ENCODE measurements at places on chromosomes 6 and 20. TPM values are rescaled to one million over a fixed set of nuclear protein-coding genes. Genes with fewer than 3 reads are reported as not detected.
A peak's percentile ranks its signal among the peaks of the same experiment; 100 is the strongest.

DNA sequence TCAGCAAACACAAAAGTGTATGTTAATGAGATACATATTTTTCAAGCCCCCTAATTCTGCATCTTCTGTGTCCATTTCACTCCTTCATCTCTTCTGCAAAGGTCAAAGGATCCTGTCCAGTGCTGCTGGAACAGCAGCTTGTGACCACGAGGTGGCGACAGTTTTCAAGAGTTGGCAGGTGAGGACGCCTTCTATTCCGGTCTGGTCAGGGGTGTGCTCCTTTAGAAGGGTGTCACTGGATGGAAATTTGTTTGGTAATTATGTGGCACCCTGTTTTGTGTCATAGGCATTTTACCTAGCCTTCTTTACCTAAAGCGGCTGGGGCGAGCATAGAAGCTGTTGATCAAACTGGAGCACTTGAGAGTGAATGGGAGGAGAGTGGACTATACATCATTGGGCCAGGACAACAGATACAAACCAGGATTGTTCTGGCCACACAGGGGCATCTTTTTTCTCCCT lies 32.9 kb upstream of the ERVFRD-1 start:
- peak; percentile 37 for DNase-seq

DNA sequence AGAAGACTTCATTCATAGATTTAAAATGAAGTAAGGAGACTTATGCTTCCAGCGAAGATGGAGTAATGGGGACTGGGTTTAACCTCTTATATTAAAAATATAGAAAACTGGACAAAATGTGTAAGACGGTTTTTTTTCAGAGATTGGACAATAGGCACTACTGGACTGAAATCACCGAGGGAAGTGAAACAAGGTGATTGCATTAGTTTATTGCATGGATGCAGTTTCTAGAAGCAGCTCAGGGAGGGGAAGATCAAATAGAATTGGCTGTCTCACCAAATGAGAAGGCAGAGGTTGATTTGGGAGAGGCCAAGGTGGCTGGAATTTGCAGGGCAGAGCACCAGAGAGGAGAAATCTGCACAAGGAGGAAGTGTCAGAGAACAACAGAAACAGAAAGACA lies 162.6 kb downstream of the DNAH8 start:
- DNase-seq: no peak

DNA sequence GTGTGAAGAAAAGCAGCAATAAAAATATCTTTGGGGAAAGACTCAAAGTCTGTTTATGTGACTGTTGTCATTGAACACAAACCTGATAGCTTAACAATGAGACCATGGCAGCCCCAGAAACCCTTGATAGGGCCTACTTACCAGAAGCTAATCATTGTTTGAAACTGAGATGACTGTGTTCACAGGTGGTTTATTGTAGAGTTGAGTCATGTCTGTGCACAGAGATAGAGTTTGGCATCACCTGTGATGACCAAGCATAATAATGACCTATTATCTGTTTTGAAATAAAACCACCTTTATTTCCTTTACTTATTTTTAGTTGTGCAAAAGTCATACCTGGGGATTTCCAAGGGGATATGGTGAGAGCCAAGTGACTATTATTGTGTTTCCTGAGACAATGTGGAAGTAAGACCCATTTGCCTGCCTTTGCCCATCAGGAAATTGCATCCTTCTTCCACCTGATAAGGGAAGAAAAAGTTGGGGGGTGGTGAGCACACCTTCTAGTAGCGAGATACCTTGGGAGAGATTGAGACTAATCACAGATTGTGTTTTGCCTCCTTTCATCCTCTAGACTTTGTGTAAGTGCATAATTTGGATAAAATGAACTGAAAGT lies 456.9 kb upstream of the JAG1 start:
- peak; percentile 91 for DNase-seq

- DNase-seq: no peak
These were observed 4.8 kb downstream of the OSBPL2 start for GRCh38 chr20:62243106-62243505.

Gene TRIM31
- total RNA-seq: 0.04 TPM

DNA sequence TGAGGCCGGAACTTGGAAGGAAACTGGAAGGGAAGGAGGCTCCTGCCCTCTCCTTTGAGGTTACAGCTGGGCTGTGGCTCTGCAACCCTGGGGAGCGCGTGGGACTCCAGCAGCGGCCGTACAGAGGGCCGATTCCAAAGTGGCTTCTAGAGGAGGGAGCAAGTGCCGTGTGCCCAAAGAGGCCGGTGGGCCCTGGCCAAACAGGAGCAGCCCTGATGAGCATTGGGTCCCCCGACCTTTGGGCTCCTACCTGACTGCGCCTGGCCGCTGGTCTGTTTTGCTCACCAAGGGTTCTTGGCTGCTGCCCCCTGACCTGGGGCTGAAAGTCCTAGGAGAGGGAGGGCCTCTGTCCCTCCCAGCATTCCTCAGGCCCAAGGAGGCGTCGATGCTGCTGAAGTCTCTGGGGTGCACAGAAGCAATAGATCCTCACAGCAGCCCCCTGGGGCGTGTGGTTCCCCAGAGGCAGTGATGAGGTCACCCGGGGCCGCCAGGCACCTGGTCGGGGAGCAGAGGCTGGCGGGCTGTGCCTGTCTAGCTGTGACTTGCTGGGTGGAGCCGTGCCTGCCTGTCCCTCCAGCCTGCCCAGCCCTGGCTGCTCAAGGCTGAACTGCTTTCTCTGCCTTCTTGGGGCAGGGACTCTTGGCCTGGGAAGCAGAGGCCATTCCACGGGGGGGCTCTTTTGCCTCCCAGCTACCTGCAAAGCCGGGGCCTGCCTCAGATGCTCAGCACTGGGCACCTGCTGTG lies 9.8 kb downstream of the RBM38 start:
- DNase-seq: no peak

DNA sequence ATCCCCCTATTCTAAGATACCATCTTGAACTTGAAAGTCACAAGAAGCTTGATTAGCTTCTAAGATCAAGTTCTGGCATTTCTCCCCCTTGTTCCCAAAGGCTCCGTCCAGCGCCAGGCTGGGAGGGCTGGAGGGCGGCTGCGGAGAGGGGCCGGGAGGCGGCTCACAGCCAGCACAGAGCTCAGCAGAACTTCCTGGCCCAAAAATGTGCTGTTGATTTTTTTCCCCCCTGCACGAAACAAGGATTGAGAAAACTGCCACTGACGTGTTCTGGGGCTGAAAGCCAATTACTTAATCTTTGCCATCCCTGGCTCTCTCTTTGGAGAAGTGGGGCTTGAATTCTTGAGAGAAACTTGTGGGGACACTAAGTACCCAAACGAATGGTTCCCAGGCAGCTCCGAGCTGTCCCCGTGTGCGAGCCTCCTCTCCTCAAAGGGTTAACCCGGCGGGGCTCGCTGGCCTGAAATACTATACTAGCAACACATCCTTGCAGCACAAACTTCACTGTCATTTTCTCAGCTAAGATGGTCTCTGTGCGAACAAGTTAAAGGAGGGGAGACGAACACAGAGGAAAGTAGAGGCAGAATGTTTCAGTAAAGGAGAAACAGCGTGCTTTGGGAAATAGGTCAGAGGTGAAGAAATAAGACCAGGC lies 452 bp downstream of the TRAF3IP2 start:
- DNase-seq: no peak

- DNase-seq: peak; percentile 34
These were observed 178.6 kb upstream of the MAP3K7 start for GRCh38 chr6:90765491-90765890.

DNA sequence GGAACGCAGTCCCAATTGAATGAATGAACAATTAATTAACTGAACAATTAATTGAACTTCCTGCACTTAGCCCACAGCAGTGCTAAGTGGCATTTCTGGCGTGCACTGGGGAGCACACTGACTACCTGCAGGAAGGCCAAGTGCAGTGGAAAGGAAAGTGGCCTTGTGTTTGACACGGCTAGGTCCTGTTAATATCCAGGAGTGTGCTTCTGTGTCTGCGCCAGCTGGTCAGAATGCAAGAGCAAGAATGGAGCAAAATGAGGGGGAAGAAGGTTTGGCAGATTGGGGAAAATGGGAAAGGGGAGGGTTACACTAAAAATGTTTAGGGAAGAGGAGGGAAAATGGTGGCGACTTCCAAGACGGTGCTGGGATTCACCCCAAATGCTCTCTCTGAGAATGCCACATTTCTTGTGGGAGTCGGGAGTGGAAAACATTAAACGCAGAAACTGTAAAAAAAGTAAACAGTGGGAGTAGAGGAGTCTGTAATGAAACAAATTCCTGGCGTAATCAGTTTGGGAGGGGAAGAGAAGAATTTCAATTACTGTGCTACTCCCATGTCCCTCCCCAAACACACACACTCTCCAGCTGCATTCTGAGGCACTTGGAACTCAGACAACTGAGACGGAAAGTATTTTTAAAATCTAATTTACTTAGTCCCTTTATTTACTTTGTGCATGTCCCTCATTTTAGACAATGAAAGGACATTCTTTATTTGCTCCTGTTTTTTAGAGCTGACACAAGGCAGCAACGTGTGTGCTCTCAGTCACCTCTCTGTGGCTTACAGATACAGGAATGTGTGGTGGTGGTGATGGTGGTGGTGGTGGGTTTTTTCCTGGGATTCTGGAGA lies 64.1 kb downstream of the CLIC5 start:
- no peak for DNase-seq

DNA sequence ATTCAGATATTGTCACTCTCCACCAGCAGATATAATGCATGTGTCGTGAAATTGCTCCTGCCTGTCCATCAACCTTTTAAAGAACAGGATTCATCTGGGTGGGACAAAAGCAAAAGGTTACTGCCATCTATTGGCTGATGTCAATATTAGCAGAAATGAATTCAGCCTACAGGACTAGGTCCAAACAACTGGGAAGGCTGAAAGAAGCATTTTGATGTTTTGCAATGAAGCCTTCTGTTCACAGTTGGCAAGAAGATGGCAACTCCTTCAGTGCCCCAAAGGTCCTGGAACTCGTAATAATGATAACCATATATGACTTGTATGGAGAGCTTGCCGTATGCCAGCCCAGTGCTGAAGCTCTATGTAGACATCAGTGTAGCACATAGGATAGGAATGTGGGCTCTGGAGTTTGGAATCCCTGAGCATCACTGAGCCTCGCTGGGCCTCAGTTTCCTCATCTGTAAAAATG lies 7.5 kb downstream of the BCAS1 start:
- DNase-seq: peak; percentile 19

GRCh38 chr20:51365670-51366069 lies 176.8 kb downstream of the NFATC2 start:
- DNase-seq: peak; percentile 85

GRCh38 chr6:9431945-9432344 lies 982.9 kb downstream of the TFAP2A start:
- no peak for DNase-seq

DNA sequence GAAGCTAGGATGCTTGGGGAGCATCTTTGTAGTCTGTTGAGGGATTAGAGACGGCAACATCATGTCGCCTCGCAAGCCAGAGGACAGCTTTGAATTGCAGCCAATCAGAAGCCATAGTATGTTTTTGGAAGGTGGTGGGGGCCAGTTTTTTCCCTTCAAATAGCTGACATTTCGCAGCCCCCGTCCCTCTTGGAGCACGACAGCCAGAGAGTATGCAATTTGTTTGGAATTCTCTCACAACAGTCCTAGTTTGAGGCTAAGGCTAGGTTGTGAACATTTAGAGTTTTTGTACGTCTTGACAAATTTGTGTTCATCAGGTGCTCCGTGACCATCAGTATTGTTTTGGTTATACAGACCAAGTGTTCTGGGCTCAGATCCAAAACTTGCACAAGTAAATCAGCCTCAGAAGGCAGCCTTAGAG lies 83.3 kb downstream of the PLCB1 start:
- DNase-seq: no peak

DNA sequence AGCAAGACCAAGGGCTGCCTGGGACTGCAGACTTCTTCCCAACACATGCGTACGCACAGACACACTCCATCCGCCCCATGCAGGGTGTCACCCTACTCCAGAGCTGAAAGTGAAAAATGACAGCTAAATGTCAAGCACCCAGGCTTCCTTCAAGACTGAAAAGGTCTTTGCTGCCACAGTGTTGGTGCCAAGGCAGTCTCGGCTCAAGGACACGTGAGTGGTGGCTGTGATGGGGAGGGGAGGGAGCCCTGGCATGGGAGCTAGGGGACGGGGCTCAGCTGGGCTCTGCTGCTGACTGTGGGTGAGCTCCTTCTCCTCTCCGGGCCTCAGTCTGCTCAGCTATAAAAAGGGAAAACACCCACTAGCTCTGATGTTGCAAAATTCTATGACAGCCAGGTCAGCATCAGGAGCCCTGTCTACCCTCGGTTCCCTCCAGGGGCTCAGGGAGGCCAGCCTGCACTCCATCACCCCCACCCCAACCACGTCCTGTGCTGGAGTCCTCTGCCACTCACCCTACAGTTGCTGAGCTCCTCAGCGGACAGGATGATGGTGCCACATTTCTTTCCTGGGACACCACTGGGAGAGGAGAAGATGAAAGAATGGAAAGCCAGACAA lies 47.6 kb downstream of the CPNE5 start:
- DNase-seq: no peak

GRCh38 chr20:59204165-59204894 lies 40.7 kb downstream of the ZNF831 start:
- DNase-seq: no peak

DNA sequence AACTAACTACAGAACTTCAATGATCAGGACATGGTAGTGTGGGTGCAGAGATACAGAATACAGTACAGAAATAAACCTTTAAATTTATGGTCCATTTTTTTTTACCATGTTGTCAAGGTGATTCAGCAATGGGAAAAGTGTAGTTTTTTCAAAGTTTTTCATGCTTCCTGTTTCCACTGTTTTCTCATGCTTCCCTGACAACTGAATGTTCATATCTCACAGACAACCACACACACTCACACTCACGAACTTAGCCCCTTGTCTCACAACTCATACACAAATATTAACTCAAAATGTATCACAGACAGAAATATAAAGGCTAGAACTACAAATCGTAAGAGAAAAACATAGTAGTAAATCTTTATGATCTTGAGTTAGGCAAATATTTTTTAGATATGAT lies 232.6 kb upstream of the CDYL start:
- no peak for DNase-seq

Gene MMP24
- total RNA-seq: 0.03 TPM

DNA sequence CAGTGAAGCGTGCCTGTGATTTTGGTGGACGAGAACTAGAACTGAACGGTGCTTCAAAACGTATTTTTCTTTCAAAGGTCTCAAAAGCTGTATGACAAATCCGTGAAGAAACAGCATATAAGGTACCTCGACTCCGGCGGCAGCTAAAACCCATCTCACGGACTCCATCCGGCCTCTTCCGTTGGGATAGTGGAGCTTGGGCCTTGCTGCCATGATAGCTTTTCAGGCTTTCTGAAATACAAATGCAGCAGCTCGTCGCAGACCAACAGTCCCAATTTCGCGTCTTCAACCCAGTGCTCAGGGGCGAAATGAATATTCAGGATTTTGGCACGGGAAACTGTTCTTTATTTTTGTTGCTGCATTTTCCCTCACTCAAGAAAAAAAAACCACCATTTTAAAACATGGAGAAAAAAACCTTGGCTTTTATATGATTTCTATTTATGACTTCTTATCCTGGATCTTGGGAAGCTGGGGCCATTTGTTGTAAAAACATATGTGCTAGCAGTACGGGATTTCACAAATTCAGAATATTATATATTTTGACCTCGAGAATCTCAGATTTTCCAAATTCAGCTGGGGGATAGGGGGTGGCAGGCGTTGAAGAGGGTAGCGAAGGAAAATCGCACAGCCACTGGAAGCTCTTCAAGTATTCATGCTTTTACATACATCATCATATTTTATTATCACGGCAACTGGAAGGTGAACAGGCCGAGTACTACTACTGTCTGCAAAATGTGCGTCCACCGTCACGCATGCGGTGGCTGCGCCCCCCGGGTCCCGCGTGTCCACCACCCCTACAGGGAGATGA lies 849 bp downstream of the GSTA4 start:
- DNase-seq: peak; percentile 52

Data from foreskin keratinocyte (primary cell).